ENCODE measurements at places on chromosomes 11 and 22.
A peak's percentile ranks its signal among the peaks of the same experiment; 100 is the strongest.

- no peak overlapping the region for H3K27ac ChIP-seq
- no peaks in the 10 kb centered on the region for H3K27me3 ChIP-seq
- no peaks in the 10 kb centered on the region for H3K4me1 ChIP-seq
- H3K36me3 ChIP-seq, result peaks cover 7% of the 10 kb centered on the region
- H3K4me3 ChIP-seq, result no peak overlapping the region
Measured at GRCh38 chr22:30892286-30892685, 76.3 kb downstream of the MORC2 start.

GRCh38 chr22:44033694-44034093, 9.6 kb downstream of the PARVB start:
- no peaks in the 10 kb centered on the region for H3K27me3 ChIP-seq
- no peak for DNase-seq
- no peaks in the 10 kb centered on the region for H3K36me3 ChIP-seq
- no peaks in the 10 kb centered on the region for H3K4me1 ChIP-seq
- H3K4me3 ChIP-seq, result no peak overlapping the region
- H3K27ac ChIP-seq, result no peak overlapping the region

DNA sequence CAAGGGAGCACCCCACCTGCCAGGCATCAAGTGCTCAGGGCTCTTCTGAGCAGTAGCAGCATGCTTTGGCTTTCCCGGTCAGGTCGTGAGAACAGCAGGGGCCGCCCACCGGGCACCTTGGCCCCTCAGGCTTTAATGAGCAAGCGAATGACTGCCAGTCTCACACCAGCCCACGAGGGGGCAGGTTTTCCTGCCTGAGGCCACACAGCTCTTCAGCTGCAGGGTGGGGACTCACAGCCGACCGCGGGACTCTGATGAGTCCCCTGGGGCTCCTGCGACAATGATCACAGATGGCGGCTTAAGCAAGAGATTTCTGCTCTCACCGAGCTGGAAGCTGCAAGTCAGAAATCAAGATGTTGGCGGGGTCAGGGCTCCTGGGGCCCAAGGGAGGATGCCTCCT, 14.3 kb upstream of the FGF19 start:
- DNase-seq, result peak; percentile 51
- no peak overlapping the region for H3K27ac ChIP-seq

GRCh38 chr22:21972293-21972779, 10.3 kb downstream of the TOP3B start:
- H3K27me3 ChIP-seq, result no peaks in the 10 kb centered on the region
- no peak for DNase-seq
- H3K4me1 ChIP-seq, result no peaks in the 10 kb centered on the region

GRCh38 chr11:76805206-76805913, 22.2 kb downstream of the TSKU start:
- no peak for DNase-seq
- H3K4me3 ChIP-seq, result no peak overlapping the region
- no peaks in the 10 kb centered on the region for H3K36me3 ChIP-seq
- H3K4me1 ChIP-seq, result peaks cover 5% of the 10 kb centered on the region
- H3K27me3 ChIP-seq, result no peaks in the 10 kb centered on the region

GRCh38 chr22:35733791-35734516, 16.3 kb downstream of the APOL5 start:
- no peaks in the 10 kb centered on the region for H3K36me3 ChIP-seq
- no peak overlapping the region for H3K4me3 ChIP-seq
- H3K27me3 ChIP-seq, result no peaks in the 10 kb centered on the region
- no peaks in the 10 kb centered on the region for H3K4me1 ChIP-seq
- H3K27ac ChIP-seq, result no peak overlapping the region

- no peaks in the 10 kb centered on the region for H3K4me1 ChIP-seq
- H3K27ac ChIP-seq, result no peak overlapping the region
- no peaks in the 10 kb centered on the region for H3K36me3 ChIP-seq
- H3K4me3 ChIP-seq, result no peak overlapping the region
- no peaks in the 10 kb centered on the region for H3K27me3 ChIP-seq
Measured at GRCh38 chr11:87142594-87142993, 104.9 kb downstream of the TMEM135 start.

DNA sequence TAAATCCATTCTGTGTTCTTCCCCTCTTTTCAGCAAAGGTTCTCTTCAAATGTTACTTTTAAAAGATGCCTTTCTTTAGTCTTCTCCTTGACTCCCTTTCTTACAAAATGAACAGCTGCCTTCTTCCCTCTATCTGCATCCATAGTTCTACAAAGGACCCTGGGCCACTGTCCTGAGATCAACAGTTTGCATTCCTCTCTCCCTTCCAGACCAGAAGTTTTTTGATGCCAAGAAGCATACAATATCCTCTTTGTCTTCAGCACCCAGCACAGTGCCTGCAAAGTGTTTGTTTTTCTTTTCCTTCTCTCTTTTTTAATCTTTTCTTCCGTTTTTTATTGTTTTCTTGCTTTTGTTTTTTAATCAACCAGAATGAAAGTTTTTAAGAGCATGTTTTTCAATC, 183.5 kb upstream of the SNX19 start:
- no peaks in the 10 kb centered on the region for H3K27me3 ChIP-seq
- no peak overlapping the region for H3K27ac ChIP-seq

- no peaks in the 10 kb centered on the region for H3K36me3 ChIP-seq
- H3K27me3 ChIP-seq, result no peaks in the 10 kb centered on the region
- peaks cover 33% of the 10 kb centered on the region for H3K4me1 ChIP-seq
- no peak overlapping the region for H3K27ac ChIP-seq
Measured at GRCh38 chr22:23283591-23284503, 103.5 kb downstream of the BCR start.
